ENCODE measurements at places on chromosomes 1 and 21. TPM values are rescaled to one million over a fixed set of nuclear protein-coding genes. Genes with fewer than 3 reads are reported as not detected.

RORC gene
- 0.44 TPM for total RNA-seq

S100A2 gene
- 14.4 TPM for total RNA-seq

NUAK2 gene
- 6.7 TPM for total RNA-seq

TTLL7 gene
- 5.7 TPM for total RNA-seq

ADAMTS4 gene
- total RNA-seq, result 0.39 TPM

MX1 gene
- 1,365 TPM for total RNA-seq

IPO9 gene
- total RNA-seq, result 31.3 TPM

SNX7 gene
- 62.8 TPM for total RNA-seq

COL18A1 gene
- 347 TPM for total RNA-seq

CGN gene
- 0.52 TPM for total RNA-seq

KRTAP13-2 gene
- not detected for total RNA-seq

HSD3B1 gene
- total RNA-seq, result not detected

TCEANC2 gene
- total RNA-seq, result 2.0 TPM

CFAP126 gene
- total RNA-seq, result not detected

SUSD4 gene
- total RNA-seq, result 2.2 TPM

LGR6 gene
- not detected for total RNA-seq

DNA sequence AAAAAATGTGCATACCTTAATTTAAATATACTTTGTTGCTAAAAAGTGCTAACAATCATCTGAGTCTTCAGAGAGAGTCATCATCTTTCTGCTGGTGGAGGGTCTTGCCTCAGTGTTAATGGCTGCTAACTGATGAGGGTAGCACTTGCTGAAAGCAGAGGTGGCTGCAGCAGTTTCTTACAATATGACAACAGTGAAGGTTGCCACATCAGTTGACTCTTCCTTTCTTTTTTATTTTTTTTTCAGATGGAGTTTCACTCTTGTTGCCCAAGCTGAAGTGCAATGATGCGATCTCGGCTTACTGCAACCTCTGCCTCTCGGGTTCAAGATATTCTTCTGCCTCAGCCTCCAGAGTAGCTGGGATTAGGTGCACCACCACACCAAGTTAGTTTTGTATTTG, 2.6 kb upstream of the CFAP45 start:
- DNase-seq, result no peak

DNA sequence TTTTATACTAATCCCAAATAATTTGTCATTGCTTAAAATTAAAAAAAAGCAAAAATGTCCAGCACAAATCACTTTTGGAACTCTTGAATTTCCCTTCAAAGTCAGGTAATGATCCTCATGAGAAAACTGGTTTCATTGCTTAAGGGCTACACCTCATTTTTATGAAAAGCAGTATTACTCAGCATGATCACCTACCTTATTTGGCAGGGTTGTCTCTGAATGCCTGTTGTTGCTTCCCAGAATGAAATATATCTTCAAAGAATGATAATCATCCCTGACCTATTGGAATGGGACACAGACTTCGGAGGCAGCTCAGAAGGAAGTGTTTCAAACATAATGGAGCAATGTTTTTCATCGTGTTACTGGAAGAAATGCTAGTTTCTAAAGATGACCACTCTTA, 29.7 kb downstream of the C1orf21 start:
- no peak for DNase-seq

DNA sequence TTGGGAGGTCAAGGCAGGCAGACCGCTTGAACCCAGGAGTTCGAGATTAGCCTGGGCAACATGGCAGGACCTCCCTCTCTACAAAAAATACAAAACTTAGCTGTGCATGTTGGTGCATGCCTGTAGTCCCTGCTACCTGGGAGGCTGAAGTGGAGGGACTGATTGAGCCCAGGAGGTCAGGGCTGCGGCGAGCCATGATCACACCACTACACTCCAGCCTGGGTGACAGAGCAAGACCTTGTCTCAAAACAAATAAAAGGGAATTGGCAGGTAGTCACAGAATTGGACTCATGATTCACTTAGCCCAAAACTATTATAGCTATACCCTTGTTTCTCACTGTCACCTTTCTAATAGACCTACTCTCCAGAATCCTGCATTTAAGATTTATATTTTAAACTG, 5.5 kb downstream of the TADA1 start:
- no peak for DNase-seq

DNA sequence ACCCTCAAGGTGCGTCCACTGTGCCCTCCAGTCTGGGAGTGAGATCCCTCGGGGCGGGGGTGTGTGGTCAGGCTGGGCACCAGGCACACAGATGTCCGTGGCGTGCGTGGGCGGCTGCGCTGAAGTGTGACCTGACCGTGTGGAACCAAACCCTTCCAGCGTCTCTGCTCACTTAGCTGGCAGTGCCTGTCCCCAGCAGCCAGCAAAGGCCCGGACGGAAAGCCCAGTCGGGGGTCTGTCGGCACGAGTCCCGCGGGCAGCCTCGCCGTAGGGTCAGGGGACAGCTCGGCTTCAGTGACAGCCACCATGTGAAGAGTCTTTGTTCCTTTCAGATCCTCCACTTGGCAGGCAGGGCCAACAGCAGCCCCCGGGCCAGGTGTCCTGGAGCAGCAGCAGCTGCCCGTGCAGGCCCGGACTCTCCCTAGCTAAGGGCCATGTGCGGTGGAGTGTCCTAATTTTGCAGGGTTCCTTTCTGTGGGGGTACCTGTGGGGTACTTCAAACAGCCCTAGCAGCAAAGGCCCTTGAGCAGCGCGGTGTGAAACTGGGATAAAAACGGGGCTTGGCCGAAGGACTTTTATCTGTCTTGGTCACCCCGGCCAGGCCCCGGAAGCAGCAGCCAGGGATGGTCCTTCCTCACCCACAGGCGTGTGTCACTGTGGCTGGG, 11.6 kb downstream of the TTLL10 start:
- no peak for DNase-seq

- peak; percentile 53 for DNase-seq
Observed at GRCh38 chr1:173555651-173556305, 47.1 kb downstream of the SLC9C2 start.

- no peak for DNase-seq
Observed at GRCh38 chr1:97200595-97200994, 479.0 kb downstream of the PTBP2 start.

DNA sequence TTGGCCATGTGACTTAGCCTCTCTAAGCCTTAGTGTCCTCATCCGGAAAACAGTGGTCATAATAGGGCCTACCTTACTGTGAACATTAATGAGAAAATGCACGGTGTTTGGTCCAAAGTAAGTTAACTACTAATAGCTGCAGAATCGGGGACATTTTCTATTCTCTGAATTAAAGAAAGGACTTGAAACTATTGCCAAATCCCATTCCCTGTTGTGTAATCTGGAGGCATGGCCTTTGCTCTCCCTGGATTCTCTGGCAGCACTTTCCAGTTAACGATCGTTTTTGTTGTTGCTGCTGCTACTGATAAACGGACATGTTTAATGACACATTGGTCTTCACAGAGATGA, 30.5 kb downstream of the FMO4 start:
- DNase-seq, result no peak

GRCh38 chr1:16145030-16145661, 10.7 kb downstream of the EPHA2 start:
- DNase-seq, result peak; percentile 98

DNA sequence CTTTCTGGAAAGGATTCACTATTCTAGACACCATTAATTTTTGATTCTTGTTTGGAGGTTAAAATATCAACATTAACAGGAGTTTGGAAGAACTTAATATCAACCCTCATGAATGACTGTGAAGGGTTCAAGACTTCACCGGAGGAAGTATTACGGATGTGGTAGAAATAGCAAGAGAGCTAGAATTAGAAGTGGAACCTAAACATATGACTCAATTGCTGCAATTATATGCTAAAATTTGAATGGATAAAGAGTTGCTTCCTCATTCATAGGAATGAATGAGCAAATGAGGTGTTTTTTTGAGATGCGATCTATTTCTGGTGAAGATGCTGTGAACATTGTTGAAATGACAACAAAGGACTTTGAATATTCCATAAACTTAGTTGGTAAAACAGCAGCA, 77.9 kb upstream of the TNFSF4 start:
- DNase-seq, result no peak

- no peak for DNase-seq
Observed at GRCh38 chr21:40200946-40201345, 333.7 kb downstream of the PCP4 start.

- no peak for DNase-seq
Observed at GRCh38 chr1:169634877-169635276, 5.0 kb upstream of the SELP start.

- no peak for DNase-seq
Observed at GRCh38 chr1:220243947-220244346, 28.3 kb downstream of the RAB3GAP2 start.

DNA sequence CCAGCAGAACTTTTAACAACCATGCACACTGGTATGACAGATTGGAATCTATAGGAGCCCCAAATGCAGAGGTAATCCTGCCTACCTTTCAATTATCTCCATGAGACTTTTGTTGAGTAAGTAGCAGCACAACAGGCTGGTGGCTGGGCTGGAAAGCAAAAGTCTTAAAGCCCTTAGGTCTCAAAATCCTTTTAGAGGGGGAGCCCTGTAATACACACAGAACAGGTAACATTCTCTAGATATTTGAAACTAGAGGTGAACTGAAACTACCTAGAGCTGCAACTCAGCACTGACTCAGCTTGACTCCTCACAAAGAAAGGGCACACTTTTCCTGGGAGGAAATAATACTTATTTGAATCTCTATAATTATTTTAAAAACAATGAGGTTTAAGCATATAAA, 71.5 kb downstream of the CLCA4 start:
- DNase-seq, result no peak

GRCh38 chr1:166929911-166930310, 45.4 kb downstream of the ILDR2 start:
- no peak for DNase-seq

DNA sequence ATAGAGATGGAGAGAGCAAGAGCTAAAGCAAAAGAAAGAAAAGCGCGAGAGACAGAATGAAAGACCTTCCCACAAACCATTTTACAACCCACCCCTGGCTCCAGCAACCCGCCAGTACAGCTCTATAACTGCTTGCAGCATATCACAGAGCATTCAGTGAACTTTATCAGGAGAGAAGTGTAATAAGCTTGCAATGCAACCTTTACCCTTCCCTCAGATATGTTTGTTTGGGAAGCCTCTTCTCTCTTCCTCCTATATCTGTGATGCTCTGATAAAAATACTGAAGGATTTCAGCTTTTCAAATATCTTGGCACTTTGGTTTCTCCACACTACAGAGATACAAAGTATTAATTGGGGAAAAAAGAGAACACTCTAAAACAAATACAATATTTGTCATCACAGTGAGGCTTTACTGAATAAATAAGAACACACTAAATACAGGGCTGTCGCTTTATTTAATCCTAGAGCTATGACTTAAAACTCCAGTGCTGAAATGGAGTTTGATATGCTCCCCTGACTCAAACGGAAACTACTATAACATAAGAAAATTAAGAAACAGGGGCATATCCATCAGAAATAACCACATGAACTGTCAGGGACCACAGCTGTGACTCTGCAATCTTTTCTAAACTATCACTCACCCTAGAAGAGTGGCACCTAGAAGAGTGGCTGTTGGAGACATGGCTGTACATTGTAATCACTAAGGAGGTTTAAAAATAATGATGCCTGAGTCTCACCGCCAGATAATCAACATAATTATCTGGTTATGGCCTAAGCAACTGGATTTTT, 6.7 kb downstream of the CRP start:
- no peak for DNase-seq

DNA sequence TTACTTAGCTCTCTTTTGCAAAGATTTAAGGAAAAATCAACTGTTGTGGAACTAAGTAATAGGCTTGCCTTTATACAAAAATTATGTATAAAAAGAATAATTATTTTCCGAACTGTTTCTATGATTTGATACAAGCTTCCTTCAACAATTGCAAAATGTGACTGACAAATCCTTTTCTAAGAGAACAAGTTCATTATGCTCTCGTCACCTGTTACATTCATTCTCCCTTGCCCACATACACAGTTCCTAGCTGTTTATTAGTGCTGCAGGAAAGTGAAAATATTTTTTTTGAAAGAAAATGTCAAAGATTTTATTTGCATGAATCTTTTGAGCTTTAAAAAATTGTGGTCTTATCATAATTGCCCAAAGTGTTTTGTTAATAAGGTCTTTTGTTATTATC, 466.2 kb downstream of the USP25 start:
- peak; percentile 35 for DNase-seq

DNA sequence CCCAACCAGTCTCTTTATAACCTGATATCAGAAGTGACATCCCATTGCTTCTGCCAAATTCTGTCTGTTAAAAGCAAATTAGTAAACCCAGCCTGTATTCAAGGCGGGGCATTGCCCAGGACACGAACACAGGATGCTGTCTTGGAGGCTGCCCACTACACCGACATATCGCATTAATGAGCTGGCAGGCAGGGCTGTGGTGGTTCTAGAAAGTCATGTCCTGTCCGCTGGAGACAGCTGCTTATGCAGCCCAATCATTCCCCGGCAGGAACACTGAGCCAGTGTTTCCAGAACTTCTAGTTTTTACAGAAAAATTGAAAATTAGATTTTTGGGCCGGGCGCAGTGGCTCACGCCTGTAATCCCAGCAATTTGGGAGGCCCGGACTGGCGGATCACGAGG, 19.3 kb downstream of the C1orf167 start:
- DNase-seq, result peak; percentile 50

- no peak for DNase-seq
Observed at GRCh38 chr1:62457955-62458354, 21.1 kb downstream of the USP1 start.

DNA sequence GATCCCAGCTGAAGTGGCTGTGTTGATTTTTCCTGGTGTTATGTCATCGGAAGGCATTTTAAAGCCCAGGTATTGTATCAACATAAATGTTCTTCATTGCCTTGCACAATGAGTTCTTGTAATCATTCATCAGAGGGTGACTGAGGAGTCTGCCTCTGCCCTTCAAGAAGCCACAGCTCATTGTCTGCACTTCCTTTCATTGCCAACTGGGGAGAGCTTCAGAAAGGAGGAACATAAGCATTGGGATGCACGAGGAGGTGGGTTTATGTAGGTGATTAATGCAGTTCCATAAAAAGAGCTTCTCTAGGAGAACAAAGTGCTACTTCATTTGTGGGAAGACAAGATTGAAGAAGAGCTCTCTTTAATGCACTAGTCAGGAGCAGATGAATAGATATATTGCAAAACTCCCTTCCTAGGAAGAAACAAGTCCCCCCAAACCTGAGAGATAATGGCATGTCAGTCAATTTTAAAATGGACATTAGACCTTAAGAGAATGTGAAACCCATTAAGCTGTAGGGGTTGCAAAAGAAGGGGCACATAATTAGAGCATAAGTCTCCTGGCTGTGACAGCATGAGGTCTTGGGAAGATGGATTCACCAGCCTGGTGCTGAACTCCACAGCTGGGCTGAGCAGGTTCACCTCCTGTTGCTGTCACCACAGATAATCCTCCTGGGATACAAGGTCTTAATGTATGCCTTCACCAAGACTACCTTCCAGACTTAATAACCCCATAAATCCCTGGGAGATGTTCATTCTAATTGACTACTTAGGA, 124.6 kb downstream of the BACH1 start:
- DNase-seq, result peak; percentile 3

DNA sequence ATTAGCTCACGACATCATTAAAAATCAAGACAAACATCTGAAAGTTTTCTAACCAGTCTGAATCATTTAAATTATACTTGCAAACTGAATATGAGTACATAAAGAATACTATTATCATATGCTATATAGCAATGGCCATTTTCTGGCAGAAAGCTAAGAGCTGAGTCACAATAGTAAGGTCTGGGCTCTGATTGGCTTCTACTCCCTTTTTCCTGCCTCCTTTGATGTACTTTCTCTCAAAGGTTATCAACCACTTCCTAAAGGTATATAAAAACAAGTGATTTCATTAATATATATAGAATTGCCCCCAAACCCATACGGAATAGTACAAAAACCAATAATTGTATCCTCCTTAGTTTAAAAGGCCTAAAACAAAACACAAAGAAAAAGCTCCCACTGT, 7.0 kb downstream of the KCNA3 start:
- no peak for DNase-seq

- peak; percentile 48 for DNase-seq
Observed at GRCh38 chr1:206685334-206685768, 646 bp downstream of the MAPKAPK2 start.
